ENCODE measurements at places on chromosomes 2 and 18.

DNA sequence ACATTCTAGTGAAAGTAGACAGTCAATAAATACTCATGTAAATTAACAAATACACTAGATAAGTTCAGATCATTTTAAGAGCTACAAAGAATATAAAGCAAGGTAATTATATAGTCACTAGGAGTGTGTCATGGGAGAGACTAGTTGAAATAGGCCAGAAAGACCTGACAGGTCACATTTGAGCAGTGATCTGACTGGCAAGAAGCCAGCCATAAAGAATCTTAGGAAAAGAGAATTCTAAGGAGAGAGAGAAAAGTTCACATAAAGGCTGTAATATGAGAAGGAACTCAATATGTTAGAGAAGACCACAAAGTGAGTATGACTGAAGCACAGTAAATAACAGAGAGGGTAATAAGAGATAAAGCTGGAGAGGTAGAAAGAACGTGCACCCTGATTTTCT, 31.2 kb downstream of the VSNL1 start:
- no peaks in the 10 kb centered on the region for H3K4me1 ChIP-seq
- no peaks in the 10 kb centered on the region for H3K27me3 ChIP-seq
- H3K36me3 ChIP-seq, result no peaks in the 10 kb centered on the region

DNA sequence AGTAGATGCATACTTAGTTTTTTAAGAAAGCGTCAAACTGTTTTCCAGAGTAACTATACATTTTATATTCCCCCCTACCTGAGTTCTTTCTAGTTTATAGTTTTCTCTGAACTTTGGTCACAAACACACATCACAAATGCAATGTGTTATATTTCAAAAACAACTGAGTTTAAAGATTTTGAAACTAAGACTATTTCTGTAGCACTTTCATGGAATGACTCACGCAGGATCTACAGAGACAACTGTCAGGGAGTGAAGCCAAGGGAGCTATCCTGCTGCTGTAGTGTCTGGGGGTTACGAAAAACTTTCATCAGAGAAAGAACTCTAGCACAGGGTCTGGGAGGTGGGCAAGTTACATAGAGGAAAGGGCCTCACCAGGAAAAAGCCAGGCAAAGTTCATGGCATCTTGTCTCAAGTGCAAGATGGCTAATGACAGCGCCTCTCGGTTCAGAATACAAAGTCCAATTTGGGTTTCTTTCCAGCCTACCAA, 66.8 kb downstream of the UXS1 start:
- DNase-seq, result no peak
- H3K4me1 ChIP-seq, result peaks cover 32% of the 10 kb centered on the region
- no peak overlapping the region for H3K4me3 ChIP-seq
- H3K27me3 ChIP-seq, result no peaks in the 10 kb centered on the region
- no peak overlapping the region for H3K27ac ChIP-seq
- H3K36me3 ChIP-seq, result no peaks in the 10 kb centered on the region

DNA sequence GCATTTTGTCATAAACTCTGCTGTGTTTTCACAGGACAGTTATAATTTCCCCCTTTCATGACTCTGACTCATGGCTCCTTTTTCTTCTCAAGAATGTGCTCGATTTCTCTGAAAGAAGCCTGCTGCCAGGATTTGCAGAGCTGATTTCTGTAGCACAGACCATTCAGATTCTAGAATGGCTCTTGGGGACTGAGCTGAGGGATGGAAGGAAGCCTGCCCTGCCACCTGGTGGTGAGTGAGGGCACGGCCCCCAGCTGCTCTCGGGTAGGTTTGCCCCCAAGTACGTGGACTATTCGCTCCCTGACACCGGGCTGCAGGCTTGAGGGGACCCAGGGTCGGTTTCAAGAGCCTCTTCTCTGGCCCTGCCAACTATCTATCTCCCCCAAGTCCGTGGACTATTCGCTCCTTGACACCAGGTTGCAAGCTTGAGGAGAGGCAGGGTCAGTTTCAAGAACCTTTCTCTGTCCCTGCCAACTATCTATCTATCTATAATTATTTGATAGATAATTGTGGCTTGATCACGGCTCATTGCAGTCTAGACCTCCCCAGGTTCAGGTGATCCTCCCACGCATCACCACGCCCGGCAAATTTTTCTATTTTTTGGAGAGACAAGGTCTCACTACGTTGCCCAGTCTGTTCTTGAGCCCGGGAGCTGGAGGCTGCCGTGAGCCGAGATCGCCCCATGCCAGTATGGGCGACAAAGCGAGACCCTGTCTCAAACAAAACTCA, 1.4 kb upstream of the SMYD5 start:
- H3K4me1 ChIP-seq, result peaks cover 26% of the 10 kb centered on the region
- peak; percentile 79 for DNase-seq
- H3K27ac ChIP-seq, result no peak overlapping the region
- H3K27me3 ChIP-seq, result no peaks in the 10 kb centered on the region
- H3K36me3 ChIP-seq, result no peaks in the 10 kb centered on the region
- H3K4me3 ChIP-seq, result no peak overlapping the region

DNA sequence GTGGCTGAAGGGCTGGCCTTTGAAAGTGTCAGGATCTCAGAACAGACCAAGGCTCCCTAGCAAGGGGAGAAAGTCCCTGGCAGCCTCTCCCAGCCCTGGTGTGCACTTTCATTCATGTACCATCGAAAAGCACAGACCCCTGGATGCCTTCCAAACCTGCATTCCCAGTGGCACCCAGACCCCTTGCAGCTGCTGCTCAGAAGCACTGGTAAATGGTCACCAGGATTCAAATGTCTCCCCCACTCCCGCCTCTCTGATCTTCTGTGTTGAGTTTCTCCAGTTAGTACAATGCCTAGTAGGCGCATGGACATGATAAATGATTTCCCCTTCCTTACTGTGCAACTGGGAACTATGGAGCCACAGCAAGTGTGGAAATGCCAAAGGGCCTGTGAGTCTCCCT, 180.0 kb downstream of the GLI2 start:
- peaks cover 17% of the 10 kb centered on the region for H3K4me1 ChIP-seq
- H3K27ac ChIP-seq, result no peak overlapping the region
- H3K4me3 ChIP-seq, result no peak overlapping the region
- peak; percentile 28 for DNase-seq

DNA sequence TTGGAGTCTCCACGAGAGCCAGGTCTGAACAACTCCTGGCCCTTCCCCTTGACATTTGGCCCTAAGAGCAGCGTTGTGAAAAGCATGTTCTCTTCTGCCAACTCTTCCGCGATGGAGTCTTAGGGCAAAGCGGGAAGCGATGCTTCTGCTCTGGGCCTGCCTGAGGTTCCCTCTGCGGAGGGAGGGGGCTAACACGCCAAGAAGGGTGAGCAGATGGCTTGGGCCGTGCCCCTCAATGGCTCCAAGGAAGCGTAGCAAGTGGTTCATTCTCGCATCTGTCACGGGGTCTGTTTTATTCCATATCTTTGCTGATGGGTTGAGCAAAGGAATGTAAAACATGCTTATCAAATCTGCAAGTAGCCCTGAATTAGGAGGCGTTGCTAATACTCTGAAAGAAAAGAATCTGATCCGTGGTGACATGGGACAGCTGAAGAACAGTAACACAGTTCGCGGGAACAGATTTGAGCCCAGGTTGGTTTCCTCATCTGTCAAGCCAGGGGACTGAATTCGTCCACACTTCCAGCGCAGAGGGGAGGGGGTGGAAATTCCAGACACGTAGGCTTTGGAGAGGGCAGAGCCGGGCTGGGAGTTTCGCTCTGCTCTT, 38.0 kb downstream of the DNMT3A start:
- no peak overlapping the region for H3K4me3 ChIP-seq
- no peaks in the 10 kb centered on the region for H3K36me3 ChIP-seq
- no peak overlapping the region for H3K27ac ChIP-seq
- no peaks in the 10 kb centered on the region for H3K4me1 ChIP-seq
- no peaks in the 10 kb centered on the region for H3K27me3 ChIP-seq

DNA sequence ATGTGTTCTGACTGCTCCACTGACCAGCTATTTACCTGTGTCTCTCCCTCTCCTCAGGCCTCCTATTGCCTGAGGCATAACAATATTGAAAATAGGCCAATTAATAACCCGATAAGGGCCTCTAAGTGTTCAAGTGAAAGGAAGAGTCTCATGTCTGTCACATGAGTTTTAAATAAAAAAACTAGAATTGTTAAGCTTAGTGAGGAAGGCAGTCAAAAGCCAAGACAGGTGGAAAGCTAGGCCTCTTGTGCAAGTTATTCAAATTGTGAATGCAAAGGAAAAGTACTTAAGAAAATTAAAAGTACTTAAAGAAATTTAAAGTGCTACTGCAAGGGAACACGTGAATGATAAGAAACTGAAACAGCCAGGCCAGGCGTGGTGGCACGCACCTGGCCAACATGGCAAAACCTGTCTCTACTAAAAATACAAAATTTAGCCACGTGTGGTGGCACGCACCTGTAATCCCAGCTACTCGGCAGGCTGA, 44.9 kb upstream of the TAF4B start:
- no peaks in the 10 kb centered on the region for H3K4me1 ChIP-seq
- no peak overlapping the region for H3K27ac ChIP-seq
- H3K27me3 ChIP-seq, result no peaks in the 10 kb centered on the region
- H3K4me3 ChIP-seq, result no peak overlapping the region

All from body of pancreas (tissue), 4 donors.